ENCODE measurements at places on chromosomes 7 and 10.
A peak's percentile ranks its signal among the peaks of the same experiment; 100 is the strongest.

- no peak for DNase-seq
These were observed 29.3 kb downstream of the TNS3 start for GRCh38 chr7:47552621-47553020.

DNA sequence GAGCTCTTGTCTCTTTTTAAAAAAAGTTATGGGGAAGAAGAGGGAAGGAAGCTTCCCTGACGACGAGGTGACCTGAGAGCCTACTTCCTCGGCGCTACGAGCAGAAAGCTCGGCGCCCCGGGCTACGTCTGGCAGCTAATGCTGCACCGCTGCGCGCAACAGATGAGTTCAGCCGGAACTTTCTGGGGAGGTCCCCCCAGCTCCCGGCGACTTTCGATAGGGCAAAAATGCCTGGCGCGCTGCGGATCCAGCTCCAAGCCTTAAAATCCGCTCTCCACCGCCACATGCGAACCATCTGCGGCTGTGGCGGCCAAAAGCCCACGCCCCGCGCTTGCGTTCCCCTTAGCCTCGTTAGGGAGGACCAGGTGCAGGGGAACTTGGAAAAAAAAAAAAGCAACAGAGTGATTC lies 621 bp downstream of the P4HA1 start:
- peak; percentile 90 for DNase-seq

DNA sequence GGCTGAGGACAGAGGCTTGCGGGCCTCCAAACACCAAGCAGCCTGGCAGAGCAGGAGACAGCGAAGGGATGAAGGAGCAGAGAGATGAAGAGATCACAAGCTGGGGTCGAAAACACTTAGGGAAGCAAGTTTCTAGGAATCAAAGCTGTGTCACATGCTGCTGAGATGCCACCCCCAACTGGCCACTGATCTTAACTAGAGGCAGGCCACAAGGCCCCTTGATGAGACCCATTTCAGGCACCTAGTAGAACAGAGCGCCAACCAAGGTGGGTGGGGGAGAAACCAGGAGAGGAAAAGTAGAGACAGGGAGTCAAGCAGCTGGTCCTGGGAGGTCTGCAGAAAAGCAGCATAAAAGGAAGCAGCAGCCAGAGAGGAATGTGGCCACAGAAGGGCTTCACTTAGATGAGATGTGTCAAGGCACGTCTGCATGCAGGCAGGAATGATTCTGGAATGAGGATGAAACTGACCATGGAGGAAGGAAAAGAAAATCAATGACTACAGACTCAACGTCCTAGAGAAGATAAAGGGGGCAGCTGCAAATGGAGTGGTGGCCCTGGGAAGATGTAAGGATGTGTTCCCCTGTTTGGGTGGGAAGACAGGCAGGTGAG lies 85.0 kb upstream of the DDC start:
- DNase-seq: no peak

GRCh38 chr7:24337180-24337579 lies 53.2 kb downstream of the NPY start:
- no peak for DNase-seq

DNA sequence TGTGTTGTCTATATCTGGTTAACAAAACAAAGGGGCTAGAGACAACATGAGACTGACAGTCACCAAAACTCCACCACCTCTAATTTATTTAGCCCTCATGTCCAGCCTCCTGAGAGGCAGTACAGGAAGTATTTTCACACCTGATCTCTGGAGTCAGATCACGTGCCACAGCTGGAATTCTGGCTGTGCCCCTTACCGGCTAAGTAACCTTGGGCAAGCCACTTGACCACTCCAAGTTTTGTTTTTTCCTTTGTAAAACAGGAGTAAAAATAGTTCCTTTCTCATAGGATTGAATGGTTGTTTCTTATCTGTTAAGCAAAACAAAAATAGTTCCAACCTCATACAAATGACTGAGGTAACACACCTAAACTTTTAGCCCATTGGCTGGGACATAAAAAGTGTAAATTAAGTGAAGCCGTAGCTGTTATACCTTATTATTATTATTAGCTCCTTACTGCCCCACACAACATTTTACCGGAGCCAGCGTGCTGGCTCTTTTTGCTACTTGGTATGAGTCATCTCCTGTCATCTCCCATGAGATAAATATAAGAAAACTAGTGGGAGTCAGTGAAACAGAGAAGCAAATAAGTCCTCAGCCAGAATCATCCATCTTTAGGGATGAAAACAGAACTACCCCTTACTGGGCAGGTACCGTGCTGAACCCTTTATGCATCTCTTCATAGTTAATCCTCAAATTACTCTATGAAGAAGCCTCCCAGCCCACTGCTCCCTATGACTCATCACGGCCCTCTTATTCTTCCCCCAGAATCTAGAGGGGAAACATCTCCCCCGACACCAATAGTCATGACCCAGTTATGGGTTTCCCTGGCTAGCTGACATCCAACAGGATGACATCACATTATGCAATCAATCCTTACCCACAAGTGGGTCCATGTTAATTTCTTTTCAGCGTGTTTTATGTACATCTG lies 44.9 kb downstream of the PPP1R3C start:
- no peak for DNase-seq

DNA sequence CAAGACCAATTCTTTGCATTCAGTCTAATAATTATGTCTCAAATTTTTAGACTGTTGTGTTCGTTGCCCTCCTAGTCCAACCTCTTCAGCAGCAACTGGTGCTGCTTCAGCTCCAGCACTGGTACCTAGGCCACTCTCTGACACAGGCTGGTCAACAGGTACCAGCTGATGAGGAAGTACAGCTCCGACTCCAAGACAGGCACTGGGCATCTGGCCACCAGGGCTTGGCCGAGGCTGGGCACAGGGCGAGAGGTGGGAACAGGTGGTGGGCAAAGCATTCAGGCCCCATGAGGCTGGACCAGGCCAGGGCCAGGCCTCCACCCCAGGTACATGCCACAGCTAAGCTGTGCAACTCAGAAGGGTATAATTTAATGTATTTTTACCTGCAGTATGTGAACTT lies 151.5 kb upstream of the AGR3 start:
- DNase-seq: no peak

DNA sequence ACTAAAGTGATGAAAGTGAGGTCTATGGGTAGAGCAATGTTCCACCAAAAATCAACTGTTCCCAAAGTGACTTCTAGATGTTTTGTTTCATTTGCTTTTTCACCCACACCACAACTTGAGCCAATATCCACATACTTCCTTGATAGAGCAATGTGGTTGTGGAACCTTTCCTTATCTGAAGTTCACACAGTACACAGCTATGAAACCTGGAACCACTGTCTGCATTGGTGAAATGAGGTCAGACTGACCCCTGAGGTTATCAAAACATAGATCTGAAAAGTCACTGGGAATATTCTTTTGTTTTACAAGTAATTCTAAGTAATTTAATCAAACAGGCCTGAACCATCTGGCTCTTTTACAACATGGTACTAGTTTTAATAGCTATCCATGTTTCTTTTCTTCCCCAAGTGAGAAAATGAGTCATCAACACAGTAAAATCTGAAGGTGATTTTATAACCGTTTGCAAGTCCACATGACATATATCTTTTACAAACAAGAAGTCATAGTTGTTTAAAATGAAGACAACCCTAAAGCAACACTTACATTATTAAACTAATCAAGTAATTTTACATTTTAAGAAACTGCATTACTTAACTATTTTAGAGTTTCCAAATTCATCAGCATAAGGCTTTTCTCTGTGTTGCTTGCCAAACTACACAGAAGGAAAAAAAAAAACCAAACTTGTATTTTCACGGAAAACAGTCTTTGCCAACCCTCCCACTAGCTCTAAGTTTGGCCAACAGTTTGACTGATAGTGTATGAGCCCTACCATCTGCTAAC lies 80.3 kb downstream of the LRRC17 start:
- peak; percentile 87 for DNase-seq

- no peak for DNase-seq
These were observed 663.1 kb upstream of the GHITM start for GRCh38 chr10:83476211-83476610.

DNA sequence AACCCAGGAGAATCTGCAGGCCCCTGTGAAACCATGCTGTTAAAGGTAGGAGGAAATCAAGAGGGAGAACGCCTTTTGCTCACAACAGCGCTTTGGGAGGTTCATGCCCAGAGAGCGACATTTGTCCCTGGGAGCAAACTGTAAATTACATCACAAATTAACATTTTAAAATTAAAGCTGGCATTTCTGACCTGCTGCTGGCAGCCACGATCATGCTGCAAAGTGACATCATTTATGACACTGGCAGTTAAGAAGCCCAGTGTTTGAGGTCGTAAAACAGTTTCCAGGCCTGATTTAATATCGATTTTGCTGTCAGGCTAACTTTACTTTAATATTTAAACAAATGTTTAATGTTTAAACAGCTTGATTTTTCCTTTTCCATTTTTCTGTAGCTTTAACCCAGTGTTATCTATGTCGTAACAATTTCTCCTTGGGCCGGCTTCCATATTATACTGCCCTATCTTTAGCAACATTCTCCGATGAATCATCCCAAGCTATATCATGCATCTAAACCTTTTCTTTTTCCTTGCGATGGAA lies 86.5 kb upstream of the NPVF start:
- no peak for DNase-seq

DNA sequence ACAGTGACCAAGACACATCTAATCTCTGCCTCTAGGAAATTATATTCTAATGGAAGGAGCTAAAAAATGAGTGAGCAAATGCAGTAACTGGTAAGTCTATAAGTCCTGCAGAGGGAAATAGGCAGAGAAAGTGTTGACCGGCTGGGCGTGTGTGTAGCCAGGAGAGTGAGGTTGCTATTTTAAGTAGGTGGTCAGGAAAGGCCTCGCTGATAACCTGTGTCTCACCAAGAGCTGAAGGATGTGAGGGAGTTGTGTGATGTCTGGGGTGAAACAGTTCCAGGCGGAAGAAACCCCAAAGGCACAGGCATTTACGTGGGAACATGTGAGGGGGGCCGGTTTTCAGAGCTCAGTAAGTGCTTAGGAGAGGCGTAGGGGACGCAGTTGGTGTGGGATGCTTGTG lies 54.8 kb downstream of the BAMBI start:
- no peak for DNase-seq

DNA sequence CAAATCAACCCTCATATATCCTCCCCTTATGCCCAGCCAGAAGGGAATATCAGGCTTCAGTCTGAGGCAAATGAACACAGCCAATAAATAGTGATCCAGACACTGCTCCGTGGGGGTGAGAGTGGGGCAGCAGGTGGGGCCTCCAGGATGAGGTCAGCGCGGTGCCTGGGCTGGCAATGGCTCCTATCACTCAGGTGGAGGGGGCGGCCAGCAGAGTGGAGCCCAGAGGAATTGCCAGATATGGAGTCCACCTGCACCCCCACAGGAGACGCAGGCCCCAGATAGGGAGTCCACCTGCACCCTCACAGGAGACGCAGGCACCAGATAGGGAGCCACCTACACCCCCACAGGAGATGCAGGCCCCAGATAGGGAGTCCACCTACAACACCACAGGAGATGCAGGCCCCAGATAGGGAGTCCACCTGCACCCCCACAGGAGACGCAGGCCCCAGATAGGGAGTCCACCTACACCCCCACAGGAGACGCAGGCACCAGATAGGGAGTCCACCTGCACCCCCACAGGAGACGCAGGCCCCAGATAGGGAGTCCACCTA lies 78.0 kb upstream of the PPP2R2D start:
- DNase-seq: no peak

DNA sequence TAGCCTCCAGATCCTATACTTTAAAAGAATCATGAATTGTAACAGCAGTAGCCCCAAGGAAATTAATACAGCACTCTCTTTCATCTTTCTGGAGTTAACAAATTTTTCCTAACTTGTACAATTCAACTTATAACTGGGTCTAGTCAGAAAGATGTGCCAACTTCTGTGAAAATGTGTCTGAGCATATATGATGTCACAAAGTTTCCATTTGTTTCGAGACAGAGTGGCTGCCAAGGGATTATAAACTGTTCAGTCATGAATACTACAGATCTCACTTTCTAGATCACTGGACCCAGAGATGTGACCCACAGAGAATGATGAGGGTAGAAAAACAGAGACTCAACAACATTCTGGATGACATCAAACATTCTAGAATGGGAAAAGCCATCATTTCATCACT lies 249.2 kb upstream of the PHF14 start:
- DNase-seq: no peak

All from hematopoietic multipotent progenitor cell treated with erythropoietin and hydrocortisone succinate and interleukin-3 and kit ligand, for 4 days (in vitro differentiated cells).